ENCODE measurements at places on chromosomes 7 and 10.

DNA sequence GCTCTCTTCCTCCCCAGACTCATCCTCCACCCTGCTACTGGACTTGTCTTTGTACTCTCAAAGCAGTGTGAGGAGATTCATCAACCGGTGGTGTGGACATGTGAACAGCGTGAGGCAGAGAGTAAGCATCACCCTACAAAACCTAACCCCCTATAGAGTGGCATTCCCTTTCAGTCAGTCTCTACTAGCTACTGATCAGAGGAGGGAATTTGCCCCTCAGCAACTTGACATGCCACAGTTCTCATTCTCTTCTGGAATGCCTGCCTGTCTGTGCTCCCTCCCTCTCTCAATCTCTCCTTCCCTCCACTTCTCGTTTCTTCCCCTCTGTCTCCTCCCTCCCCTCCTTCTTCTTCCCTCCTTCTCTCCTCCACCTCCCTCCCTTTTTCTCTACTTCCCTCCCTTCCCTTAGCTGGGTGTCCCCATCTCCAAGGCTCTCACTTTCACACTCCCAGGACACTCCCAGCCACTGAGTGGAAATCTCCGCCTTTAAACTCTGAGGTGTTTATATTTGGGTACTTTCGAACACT is 24.6 kb downstream of the H2AZ2 start:
- no peak for DNase-seq
- no peaks in the 10 kb centered on the region for H3K27me3 ChIP-seq
- H3K4me3 ChIP-seq: no peak overlapping the region
- H3K27ac ChIP-seq: no peak overlapping the region
- H3K4me1 ChIP-seq: no peaks in the 10 kb centered on the region

DNA sequence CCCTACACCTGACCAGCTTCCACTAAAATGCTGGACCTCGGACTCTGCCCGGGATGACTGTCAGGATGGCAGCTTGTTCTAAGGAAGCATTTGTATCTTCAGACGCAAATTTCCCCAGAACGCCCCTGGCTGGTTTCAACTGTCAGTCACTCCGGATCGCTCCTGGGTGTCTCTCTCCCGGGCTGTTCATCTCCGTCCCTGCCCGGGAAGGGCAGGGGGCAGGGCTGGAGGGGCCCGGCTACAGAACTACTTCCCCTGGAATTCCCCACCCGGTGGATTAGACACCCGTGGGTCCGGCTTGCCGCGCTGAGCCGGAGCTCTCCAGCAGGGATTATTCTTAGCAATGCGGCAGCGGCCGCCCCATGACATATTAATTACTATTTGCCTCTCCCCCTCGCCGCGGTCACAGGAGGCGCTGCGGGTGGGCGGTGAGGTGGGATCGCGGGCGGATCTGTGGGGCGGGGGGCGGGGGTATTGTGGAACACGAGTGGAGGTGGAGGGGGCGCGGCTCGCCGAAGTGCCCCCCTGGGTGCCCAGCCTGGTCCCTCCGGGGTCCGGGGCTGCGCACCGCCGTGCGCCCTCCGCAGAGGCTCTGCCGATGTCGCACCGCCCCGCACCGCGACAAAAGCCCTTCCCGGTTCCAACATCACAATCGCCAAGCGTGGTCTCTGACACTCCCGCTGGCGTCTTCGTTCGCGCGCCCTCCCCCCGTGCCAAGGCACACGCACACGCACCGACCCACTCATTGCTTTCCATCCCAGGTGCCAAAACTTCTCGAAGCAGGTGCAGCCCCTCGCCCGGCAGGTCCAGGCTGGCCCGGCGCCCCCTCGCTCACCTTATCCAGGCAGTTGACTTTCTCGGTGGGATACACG is 276.1 kb upstream of the NEBL start:
- peaks cover 2% of the 10 kb centered on the region for H3K27me3 ChIP-seq
- H3K4me1 ChIP-seq: no peaks in the 10 kb centered on the region
- H3K4me3 ChIP-seq: no peak overlapping the region
- H3K27ac ChIP-seq: no peak overlapping the region
- DNase-seq: no peak
- no peaks in the 10 kb centered on the region for H3K36me3 ChIP-seq

DNA sequence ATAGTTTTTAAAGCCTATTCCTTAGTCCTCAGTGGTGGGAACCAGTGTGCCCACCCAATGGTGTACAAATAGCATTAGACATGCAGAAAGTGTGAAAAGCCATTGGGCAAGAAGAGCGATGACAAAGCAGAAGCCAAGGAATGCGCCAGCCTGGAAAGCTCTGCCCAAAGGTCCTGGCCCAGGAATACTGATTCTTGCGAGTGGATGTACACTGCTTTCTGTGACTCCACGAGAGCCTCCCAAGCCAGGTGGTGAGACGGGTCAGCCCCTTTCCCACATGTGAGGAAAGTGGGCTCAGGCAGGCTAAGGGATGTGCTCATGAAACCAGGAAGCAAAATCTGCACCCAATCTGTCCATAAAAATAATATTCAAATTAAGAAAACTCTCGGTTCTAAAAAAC is 106.6 kb downstream of the ADCY1 start:
- H3K36me3 ChIP-seq: no peaks in the 10 kb centered on the region
- DNase-seq: no peak
- no peak overlapping the region for H3K4me3 ChIP-seq
- H3K4me1 ChIP-seq: no peaks in the 10 kb centered on the region
- no peak overlapping the region for H3K27ac ChIP-seq
- no peaks in the 10 kb centered on the region for H3K27me3 ChIP-seq

GRCh38 chr7:126605553-126605952 is 647.2 kb downstream of the GRM8 start:
- H3K4me3 ChIP-seq: no peak overlapping the region
- no peaks in the 10 kb centered on the region for H3K27me3 ChIP-seq
- no peak for DNase-seq
- H3K4me1 ChIP-seq: no peaks in the 10 kb centered on the region

GRCh38 chr10:5663692-5664427 is 2.5 kb downstream of the ASB13 start:
- no peak overlapping the region for H3K4me3 ChIP-seq
- no peaks in the 10 kb centered on the region for H3K36me3 ChIP-seq
- H3K4me1 ChIP-seq: peaks cover 19% of the 10 kb centered on the region
- no peak overlapping the region for H3K27ac ChIP-seq

GRCh38 chr7:83441-83840 is 108.9 kb upstream of the FAM20C start:
- H3K4me3 ChIP-seq: no peak overlapping the region
- H3K27me3 ChIP-seq: no peaks in the 10 kb centered on the region
- DNase-seq: no peak
- H3K27ac ChIP-seq: no peak overlapping the region
- no peaks in the 10 kb centered on the region for H3K36me3 ChIP-seq

- peaks cover 7% of the 10 kb centered on the region for H3K4me1 ChIP-seq
- H3K36me3 ChIP-seq: no peaks in the 10 kb centered on the region
- no peak overlapping the region for H3K4me3 ChIP-seq
- no peak overlapping the region for H3K27ac ChIP-seq
- no peak for DNase-seq
Observed at GRCh38 chr10:63716016-63716580, 194.9 kb downstream of the REEP3 start.

- H3K27me3 ChIP-seq: no peaks in the 10 kb centered on the region
- DNase-seq: no peak
- H3K4me3 ChIP-seq: no peak overlapping the region
- H3K4me1 ChIP-seq: peaks cover 28% of the 10 kb centered on the region
Observed at GRCh38 chr7:74312418-74313028, 23.3 kb downstream of the CLIP2 start.

- DNase-seq: peak; percentile 37
- no peaks in the 10 kb centered on the region for H3K4me1 ChIP-seq
- no peaks in the 10 kb centered on the region for H3K36me3 ChIP-seq
- no peaks in the 10 kb centered on the region for H3K27me3 ChIP-seq
Observed at GRCh38 chr7:26863518-26864308, 677 bp downstream of the SKAP2 start.

DNA sequence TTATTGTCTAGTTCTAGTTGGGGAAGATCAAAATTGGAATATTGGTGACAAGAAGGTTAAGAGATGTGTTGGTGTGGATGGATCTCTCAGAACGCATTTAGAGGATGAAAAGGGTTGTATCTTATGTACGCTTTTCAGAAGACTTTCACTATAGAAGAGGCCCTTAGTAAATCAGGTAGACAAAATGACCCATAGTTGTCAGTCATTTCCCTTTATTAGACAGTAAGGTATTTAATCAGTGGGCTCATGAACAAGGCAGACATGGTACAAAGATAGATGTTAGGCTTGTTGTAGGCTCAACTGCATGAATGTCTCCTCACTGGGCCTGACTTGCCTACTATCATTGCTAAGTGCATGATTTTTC is 359.2 kb downstream of the PHF14 start:
- no peaks in the 10 kb centered on the region for H3K27me3 ChIP-seq
- no peak overlapping the region for H3K4me3 ChIP-seq
- H3K36me3 ChIP-seq: no peaks in the 10 kb centered on the region
- H3K27ac ChIP-seq: no peak overlapping the region
- DNase-seq: no peak

- peak overlapping the region; percentile 99 for H3K4me3 ChIP-seq
- DNase-seq: no peak
Observed at GRCh38 chr7:1026721-1027161, 17.6 kb upstream of the GPR146 start.

- H3K4me3 ChIP-seq: no peak overlapping the region
- no peaks in the 10 kb centered on the region for H3K4me1 ChIP-seq
- no peak overlapping the region for H3K27ac ChIP-seq
- no peaks in the 10 kb centered on the region for H3K36me3 ChIP-seq
- no peaks in the 10 kb centered on the region for H3K27me3 ChIP-seq
- no peak for DNase-seq
Observed at GRCh38 chr7:97842006-97842405, 30.2 kb downstream of the ASNS start.

DNA sequence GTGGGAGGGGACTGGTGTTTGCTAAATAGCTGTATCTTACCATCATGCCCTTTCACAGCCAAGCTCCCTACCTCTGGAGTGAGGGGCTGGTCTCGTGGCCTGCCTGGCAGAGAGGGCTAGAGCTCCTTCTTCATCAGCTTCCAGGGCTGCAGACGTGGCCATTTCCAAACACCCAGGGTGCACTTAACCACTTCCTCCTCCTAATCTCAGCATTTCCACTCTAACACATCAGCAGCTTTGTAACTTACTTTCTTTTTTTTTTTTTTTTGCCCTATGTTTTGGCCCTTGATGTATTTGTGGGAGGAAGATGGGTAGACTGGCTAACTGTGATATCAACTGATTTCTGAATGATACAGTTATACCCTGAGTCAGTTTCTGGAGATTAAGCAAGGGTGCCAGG is 27.4 kb downstream of the LRRC4 start:
- H3K27ac ChIP-seq: no peak overlapping the region
- H3K27me3 ChIP-seq: no peaks in the 10 kb centered on the region
- peaks cover 4% of the 10 kb centered on the region for H3K36me3 ChIP-seq
- no peak for DNase-seq
- H3K4me1 ChIP-seq: peaks cover 47% of the 10 kb centered on the region
- no peak overlapping the region for H3K4me3 ChIP-seq

DNA sequence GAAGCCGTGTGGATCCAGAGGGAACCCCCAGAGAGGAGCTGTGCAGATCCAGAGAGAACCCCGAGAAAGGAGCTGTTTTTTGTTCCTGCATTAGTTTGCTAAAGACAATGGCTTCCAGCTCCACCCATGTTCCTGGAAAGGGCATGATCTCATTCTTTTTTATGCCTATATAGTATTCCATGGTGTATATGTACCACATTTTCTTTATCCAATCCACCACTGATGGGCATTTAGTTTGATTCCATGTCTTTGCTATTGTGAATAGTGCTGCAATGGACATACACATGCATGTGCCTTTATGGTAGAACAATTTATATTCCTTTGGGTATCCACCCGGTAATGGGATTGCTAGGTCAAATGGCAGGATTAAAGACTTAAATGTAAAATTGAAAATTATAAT is 95.4 kb upstream of the RHEB start:
- H3K27ac ChIP-seq: no peak overlapping the region
- H3K4me1 ChIP-seq: no peaks in the 10 kb centered on the region
- no peak for DNase-seq
- H3K4me3 ChIP-seq: no peak overlapping the region
- no peaks in the 10 kb centered on the region for H3K36me3 ChIP-seq

DNA sequence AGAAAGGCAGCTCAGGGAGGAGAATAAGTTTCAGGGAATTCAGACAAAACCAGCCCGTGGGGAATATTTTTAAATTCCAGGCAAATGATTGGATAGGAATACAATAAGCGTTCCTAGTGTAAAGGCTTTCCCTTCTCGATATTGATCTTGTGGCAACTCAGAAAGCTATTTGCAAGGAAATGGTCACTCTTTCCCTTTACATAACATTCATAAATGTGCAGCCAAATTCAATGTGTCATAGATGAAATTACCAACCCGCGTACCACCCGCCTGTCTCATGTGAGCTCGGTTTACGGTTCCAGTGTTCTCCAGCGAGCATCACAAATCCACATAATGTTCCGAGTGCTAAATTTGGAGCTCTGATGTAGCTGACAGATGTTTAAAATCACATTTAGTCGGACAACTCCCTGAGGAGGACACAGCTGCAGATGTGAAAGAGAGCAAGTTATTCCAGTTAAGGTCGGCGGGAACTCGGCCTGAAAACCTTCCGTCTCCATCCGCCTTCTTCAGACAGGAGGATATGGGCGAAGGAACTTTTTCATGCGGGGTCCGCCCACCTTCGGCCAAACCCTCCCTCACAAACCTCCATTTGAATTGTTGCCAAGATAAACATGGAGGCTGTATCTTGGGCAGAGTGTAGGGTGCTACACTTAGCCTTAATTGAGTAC is 327.0 kb downstream of the RNLS start:
- no peaks in the 10 kb centered on the region for H3K36me3 ChIP-seq
- no peak overlapping the region for H3K27ac ChIP-seq
- H3K27me3 ChIP-seq: no peaks in the 10 kb centered on the region
- H3K4me3 ChIP-seq: no peak overlapping the region
- H3K4me1 ChIP-seq: peaks cover 17% of the 10 kb centered on the region

DNA sequence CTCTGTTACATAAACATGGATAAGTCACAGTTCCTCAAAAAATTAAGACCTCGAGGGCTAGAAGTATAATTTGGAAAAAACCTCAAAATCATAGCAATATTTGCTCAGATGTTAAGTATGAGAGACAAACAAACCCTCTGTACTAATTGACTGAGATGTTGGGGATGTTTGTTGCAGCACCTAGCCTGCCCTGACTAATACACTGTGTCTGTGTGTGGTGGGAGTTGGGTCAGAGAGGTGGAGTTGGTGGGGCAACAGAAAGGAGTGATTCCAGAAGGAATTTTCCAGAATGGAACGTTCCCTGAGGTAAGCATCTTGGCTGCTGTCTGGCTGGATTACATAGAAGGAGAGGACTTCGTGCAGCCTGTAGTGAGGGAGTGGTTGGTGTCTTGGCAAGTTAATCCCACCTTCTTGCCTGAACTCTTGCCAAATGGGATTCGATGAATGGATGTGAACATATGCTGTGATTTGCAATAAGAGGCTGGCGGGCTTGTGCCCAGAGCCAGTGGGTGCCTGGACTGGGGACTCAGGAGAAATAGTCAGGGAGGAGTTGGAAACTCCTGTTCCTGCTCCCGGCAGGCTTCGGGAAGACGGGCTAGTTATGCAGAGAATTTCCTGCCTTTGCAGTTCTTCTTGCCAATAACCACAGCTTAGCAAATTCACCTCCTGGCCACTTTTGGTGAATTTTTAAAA is 9.3 kb upstream of the FAM180A start:
- no peak overlapping the region for H3K4me3 ChIP-seq
- no peaks in the 10 kb centered on the region for H3K27me3 ChIP-seq
- DNase-seq: no peak

GRCh38 chr7:31529103-31529502 is 15.2 kb downstream of the ITPRID1 start:
- H3K27ac ChIP-seq: no peak overlapping the region
- H3K36me3 ChIP-seq: no peaks in the 10 kb centered on the region
- no peak for DNase-seq
- H3K4me3 ChIP-seq: no peak overlapping the region
- H3K27me3 ChIP-seq: no peaks in the 10 kb centered on the region
- no peaks in the 10 kb centered on the region for H3K4me1 ChIP-seq
